ENCODE measurements at places on chromosomes 12 and 14.
A peak's percentile ranks its signal among the peaks of the same experiment; 100 is the strongest.

DNA sequence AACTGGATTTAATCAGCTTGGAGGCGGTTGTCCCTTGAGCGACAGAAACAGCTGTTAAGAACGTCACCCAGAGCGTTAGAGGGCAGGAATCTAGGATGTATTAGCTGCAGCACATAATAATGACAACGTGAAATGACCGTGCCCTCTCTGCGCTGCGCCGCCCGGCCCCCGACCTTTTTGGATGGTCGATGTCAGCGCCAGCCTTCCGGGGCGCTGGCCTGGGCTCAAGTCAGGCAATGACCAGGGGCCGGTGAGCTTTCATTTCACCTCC, 427 bp upstream of the TMEM120B start:
- no peak for DNase-seq

GRCh38 chr14:100907240-100907639, 3.7 kb upstream of the RTL1 start:
- DNase-seq = no peak

- DNase-seq = no peak
These were observed 593 bp upstream of the PA2G4 start for GRCh38 chr12:56103823-56104108.

DNA sequence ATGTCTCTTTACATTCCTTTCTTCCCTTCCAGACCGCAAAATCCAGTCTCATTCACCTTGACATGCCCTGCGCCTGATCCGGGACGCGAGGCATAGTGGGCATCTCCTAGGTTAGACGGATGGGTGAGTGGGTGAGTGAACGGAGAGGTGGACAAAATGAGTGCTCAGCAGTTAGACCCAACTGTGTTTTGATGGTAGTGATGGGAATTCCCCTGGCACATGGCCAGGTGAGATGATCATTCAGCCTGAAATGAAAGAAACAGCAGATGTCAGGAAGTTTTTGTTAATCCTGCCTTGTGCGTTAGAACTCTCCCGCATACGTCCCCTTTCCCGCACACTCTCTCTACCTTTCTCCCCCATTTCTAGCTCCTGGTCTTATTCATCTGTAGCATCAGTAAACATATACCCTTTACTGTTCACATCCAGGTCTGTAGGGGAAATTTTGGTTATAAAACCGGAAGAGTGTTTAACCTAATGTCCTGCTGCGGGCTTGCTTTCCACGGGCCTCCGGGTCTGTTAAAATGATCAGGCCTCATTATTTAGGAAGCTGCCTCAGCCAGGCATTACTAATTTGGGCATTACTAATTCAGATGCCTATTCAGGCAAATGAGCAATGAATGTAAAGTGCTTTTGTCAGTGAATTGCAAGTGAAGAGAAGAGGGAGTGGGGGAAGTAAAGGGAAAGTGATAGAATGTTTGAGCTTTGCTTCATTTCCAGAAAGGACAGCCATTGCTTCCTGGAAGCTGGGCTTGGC, 172.8 kb downstream of the ETV6 start:
- no peak for DNase-seq

DNA sequence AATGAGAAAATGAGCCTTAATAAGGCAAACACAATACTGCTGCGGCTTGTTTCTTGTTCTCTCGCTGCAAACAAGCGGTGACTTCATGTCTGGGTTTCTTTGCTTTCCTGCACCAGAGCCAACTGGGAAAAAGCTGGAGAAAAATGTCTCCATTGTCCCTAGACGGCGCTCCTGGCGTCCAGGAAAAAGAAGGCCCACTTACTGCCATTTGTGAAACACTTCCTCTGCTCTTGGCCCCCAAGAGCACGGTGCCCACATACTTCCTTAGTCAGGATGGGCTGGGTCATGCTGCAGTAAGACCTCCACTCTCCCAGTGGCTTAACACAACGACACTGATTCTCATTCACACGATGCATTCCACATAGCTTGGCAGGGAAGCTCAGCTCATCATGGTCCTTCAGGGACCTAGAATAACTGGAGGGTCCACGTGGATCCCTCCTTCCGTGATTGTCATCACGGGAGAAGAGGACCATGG, 86.0 kb upstream of the BCL11B start:
- no peak for DNase-seq

DNA sequence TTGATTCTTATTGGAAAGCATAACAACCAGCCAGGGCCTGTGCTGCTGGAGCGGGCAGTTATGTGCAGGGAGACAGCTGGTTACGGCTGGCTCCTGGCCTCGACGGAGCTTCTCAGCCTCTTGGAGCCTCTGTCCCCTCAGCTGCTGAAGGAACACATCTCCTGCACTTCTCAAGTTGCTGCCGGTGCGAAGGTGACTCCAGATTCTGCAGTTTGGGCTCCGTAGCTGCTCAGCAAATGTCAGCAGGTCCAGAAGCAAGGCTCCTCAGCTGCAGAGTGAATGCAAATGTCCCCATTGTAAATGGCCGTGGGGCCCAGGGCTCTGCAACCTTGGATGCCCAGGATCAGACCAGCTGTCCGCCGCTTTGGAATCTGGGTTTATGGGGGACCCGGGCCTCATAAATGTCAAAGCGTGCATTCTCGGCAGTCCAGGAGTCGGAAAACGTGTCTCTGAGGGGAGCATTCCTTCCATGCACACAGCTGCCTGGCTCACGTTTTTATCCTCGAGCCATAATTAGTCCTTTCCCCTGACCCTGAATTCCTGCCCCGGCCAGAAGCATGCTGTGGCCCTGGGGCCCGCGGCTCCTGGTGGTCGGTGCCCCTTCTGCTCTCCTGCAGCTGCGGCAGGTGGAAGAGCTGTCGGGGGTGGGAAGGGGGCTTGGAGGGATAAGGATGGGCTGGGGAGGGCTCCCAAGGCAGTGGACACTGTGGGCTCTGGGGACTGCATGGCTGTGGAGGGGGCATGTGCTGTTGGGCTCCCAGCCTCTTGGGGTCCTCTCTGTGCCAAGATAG, 106.0 kb downstream of the KIF26A start:
- peak; percentile 78 for DNase-seq

DNA sequence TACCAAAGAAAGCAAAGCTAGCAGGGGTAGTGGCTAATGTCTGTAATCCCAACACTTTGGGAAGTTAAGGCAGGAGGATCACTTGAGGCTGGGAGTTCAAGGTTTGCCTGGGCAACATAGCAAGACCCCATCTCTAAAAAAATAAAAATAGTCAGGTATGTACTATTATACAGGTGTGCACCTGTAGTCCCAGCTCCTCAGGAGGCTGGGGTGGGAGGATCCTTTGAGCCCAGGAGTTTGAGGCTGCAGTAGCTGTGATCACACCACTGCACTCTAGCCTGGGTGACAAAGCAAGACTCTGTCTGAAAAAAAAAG, 142.2 kb downstream of the PAWR start:
- DNase-seq = no peak

- no peak for DNase-seq
These were observed 40.9 kb upstream of the RERGL start for GRCh38 chr12:18130851-18131250.

GRCh38 chr14:94213021-94213420, 38.9 kb downstream of the PPP4R4 start:
- DNase-seq = no peak

- no peak for DNase-seq
These were observed 172.0 kb downstream of the SRGAP1 start for GRCh38 chr12:64016521-64016920.

DNA sequence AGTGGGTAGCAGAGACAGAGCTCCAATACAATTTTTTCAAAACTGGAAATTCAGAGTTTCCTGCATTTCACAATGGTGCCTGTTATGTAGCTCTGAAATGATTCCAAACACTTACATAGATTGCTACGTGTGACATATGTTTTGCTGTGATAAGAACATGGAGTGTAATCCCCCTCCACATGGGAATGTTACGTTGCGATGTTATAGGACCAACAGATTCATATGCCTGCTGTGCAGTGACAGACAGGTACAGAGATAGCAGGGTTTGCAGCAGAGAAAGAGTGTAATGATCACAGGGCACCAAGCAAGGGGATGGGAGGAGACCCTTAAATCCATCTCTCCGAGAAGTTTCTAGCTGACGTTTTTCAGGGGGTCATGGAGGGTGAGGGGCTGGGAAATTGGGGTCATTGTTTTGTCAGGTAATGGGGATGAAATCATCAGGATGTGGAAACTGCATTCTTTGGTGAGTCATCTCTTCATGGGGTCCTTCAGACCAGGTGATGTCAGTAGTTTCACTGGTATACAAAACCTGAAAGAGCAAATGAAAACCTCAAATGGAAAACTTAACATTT, 76.6 kb upstream of the OSBPL8 start:
- DNase-seq = no peak

GRCh38 chr12:13588574-13588973, 392.0 kb downstream of the EMP1 start:
- DNase-seq = no peak

- no peak for DNase-seq
These were observed 104.6 kb downstream of the DIP2B start for GRCh38 chr12:50609292-50609874.

DNA sequence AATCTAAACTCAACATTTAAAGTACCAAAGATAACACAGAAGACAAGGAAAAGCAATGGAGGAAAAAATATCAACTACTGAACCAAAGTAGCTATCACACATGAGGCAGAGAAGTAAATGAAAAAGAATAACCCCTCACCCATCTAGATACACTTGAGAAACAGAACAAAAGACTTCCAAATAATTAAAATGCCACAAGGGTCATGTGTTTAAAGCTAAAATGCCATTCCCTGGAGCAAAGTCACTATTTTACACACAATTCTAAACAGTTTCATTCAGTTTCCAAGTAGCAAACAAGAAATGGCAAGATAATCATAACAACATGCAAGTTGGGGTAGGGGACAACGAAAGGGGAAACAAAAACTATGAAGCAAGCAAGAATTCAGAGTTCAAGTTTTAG, 12.0 kb downstream of the OSBPL8 start:
- no peak for DNase-seq

DNA sequence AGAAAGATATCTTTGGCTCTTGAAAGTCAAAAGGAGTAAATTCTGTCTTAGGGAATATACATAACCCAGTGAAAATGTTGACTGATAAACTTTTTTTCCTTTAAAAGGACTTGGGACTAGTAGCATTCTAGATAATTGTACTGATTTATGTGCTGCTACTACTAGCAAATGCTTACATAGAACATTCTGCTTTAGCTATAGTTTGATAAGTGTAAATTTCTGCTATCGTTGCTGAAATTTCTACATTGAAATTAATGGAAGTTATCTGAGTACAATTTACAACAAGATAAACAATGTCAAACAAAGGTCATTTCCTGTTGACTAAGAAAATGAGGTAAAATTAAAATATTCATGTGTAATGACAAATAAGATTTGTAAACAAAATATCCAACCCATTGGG, 48.3 kb upstream of the CNTN1 start:
- no peak for DNase-seq

- no peak for DNase-seq
These were observed 211.9 kb upstream of the ARHGAP5 start for GRCh38 chr14:31864937-31865855.

GRCh38 chr12:103882861-103883596, 42.0 kb upstream of the NT5DC3 start:
- no peak for DNase-seq

DNA sequence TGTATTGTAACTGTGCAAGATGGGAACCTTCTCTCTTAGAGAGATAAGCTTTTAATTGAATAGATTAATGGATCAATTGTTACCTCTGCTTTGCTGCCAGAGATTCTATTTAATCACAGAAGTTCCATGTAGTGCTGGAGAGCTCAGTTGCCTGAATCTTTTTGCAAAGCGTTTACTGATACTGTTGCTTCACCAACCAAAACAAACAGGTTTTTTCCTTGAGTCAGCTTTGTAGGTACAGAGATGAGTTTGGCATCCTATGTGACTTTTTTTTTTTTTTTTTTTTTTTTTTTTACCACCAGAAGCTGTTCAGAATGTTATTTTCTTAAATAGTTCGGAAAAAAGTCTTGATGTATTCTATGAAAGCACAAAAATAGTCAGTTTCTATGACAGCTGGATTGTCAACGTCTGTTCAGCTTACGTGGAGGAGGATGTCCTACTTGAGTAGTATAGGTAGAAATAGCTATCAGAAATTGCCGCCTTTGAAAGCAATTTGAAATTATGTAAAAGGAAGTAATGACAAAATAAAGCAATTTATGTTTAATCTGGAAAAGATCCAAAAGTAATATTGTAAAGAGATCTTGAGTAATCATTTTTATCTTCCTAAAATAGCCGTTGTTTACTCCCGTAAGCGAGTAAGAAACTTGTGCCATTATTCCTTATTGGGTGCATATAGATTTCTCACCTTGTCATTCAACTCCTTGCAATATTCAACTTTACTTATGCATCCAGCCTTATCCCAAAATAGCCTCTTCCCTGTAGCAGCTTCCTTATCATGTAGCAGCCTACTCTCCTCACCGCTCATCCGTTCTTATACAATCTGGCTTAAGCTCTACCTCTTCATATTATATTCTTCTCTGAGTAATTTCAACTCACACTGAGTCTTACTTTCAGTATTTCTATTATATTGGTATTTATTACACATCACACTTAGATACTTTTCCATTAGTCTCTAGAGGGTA, 5.2 kb downstream of the LRRK2 start:
- no peak for DNase-seq

DNA sequence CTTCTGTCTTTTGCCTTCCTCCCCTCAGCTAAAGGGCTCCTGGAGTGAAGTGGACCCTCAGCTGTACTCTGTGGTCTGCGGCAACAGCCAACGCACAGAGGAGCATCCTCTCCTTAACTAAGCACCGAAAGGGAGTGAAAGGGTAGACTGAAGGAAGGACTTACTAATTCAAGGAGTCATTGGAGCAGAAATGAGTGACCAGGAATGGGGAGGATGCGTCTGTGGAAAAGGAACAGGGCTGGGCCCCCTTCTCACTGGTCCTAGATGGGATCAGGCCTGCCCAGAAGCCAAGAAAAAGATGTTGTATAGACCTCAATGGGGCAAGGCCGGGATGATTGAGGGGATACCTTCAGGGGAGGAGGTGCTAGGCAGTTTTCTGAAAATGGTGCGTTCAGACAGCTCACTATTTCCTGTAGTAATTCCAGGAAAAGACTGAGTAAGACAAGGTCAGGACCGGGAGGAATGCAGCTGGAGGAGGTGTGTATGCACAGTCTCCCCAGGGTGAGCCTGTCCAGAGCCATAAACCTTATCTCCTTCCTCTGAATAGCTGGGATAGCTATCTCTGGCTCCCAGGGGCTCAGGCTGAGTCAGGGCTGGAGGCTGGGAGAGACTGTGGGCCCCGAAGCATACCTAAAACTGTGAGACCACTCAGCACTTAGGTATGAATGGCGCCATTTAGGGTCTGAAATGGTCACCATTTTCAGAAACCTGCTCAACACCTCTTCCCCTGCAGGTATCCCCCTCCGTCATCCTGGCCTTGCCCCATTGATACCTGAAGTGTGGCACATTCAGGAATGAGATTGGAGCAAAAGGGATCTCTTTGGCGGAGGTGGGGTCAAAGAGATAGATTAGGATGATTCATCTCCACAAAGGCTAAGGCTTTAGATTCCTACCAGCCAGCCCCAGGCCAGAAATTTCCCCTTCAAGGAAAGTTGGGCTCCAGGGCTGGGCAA, 20.2 kb upstream of the KRT8 start:
- no peak for DNase-seq

GRCh38 chr14:41597647-41598046, 9.0 kb upstream of the LRFN5 start:
- DNase-seq = no peak
